Body of pancreas (tissue), 4 donors: ENCODE measurements at places on chromosomes 16 and 17. TPM values are rescaled to one million over a fixed set of nuclear protein-coding genes. Genes with fewer than 3 reads are reported as not detected.

The ABCC11 gene
- total RNA-seq, result not detected

The TMC5 gene
- 2.3 TPM for total RNA-seq

The LHX1 gene
- not detected for total RNA-seq

The GSPT1 gene
- 43.6 TPM for total RNA-seq

The CPNE7 gene
- total RNA-seq, result 2.1 TPM

The SOX8 gene
- 2.6 TPM for total RNA-seq

The NUBP1 gene
- total RNA-seq, result 13.8 TPM

The TSPOAP1 gene
- 22.7 TPM for total RNA-seq

The ATP2C2 gene
- 18.1 TPM for total RNA-seq

The SLC12A3 gene
- total RNA-seq, result not detected

The CHTF18 gene
- 7.5 TPM for total RNA-seq

DNA sequence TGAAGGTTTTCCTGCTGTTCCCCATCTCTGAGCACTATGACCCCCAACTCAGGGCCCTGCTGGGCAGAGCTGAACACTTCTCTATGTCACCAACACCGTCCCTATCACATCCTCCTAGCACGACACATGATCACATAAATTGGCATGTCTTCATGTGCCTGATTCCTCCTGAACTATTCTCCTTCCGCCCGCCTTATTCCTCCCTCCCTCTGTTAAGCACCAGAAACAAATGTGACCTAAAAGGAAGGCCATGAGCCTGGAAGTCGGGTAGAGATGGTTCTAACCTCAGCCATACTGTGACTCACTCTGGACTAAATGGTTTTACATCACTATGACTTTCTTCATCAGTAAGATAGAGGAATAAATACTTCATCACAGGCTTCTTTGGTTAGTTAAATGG lies 80.8 kb upstream of the DYNLRB2 start:
- no peak for DNase-seq

DNA sequence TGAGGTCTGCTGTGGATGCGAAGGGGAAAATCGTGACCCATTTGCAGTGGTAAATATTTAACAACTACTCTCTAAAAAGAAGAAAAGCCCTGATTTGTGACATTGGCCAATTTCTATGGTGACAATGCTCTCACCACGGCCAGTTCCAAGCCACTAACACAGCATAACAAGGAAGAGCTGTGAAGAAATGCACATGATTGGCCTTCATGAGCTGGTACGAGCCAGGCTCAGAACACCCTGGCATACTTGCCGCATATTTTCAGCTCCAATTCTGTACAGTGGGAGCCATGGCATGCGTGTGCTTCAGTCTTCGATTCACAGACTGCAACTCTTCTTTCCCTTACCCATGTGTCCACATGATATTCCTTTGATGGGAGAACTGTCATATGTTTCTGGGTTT lies 363.9 kb upstream of the CDH5 start:
- no peak for DNase-seq

DNA sequence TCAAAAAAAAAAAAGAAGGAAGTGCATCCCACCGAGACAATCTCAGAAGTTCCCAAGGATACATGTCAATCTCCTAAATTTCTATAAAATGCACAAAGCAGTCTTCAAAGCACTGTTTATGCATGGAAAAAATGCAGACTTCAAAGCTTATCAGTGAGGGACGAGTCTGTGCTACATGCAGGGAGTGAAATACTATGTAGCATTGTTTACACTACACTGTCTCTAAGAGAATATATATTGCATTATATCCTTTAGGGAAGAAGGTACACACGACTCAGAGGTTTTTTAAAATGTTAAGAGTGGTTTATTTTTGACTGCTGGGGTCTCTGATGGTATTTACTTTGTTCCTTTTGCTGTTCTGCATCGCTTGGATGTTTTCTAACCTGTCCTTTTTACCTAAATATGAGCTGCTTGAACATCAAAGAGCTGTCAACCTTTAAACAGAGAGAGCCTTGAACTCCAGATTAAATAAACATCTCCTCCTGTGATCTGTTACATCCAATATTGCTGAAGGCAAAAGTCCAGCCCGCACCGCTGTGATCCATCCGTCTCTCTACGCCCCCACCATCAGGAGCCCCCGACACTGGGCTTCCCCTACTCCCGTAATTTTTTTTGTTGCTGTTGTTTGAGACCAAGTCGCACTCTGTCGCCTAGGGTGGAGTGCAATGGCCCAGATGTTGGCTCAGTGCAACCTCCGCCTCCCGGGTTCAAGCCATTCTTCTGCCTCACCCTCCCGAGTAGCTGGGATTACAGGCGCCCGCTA lies 1.4 kb downstream of the FBXO31 start:
- no peak for DNase-seq

DNA sequence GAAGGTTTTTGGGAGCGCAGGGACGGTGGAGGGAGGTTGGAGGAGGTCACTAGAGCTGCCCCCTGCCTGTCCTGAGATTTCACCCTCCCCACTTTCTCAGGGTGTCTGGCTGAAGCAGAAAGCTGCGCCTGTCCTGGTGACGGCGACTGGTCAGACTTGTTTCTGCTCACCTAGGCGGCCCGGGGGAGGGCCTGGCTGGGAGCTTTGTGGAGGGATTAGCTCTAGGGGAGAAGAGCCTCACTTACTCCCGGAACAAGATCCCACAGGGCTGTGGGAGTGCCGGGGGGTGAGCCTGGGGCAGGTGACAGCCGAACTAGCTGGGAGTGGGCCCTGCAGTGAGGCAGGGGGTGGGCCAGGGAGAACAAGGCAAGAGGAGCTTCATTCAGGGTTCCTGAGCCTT lies 11.5 kb downstream of the NHERF1 start:
- DNase-seq, result peak; percentile 62

DNA sequence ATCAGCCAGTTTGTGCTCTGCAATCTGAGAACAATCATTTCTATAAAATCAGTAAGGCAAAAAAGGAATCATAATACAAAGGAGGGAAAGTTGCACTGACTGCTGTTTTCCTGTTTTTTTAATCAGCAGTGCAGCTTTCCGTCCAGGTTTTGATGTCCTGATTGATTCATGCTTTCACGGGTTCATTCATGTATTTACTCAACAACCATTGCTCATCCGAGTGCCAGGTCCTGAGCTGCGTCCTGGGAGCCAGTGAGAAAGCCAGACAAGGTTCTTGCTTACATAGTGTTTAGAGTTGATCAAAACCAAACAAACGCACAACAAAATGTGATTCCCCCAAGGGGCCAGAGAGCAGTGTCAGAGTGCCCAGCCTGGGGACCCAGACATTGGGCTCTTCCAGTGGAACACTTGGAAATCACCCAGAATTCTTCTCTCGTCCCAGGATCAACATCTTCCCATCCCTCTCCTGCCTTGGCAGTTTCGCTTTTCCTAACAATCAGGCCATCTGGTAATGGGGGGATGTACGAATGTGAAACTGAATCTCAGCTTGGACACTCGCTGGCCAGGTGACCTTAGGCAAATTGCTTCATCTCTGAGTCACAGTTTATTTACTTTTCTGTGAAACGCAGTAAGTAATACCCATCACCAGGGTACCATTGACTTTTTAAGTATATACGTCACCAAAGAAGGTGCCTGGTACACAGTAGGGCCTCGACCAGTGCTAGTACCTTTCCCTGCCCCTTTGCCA lies 13.3 kb upstream of the C1QL1 start:
- peak; percentile 47 for DNase-seq

DNA sequence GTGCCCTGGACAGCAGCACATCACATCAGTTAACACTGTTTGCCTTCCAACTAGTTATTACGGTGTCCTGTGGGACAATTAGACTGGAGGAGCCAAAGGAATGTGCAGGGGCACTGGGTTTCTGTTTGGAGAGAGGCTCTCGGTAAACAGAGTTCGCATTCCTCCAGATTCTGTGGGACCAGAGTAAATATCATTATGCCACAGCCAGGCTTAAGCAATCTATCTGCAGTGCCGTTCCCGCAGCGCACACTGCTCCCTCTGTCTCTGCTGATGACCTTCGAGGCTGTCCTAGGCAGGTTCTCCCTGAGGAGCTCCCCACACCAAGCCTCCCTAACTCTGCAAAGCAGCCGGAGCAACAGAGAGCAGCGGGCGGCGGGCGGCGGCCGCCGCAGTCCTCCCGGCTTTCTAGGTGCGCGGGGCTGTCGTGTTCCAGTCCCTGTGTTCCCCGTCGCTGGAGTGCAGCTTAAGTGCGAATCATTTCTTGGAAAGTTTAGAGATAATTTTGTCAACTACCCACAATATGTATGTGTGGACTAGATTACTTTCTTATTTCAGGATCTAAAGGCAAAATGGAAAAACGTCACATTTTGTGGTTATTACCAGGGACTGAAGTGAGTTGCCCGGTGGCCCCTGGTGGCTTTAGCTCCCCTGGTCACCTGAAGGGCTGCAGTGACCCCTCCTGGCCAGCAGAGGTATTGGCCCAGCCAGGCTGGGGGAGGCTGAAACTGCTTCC lies 43.3 kb downstream of the PGS1 start:
- peak; percentile 75 for DNase-seq

- no peak for DNase-seq
These were observed 4.2 kb upstream of the NDRG4 start for GRCh38 chr16:58495521-58496331.

GRCh38 chr16:29899516-29900101 lies at the start of gene SEZ6L2:
Gene SEZ6L2, minus strand, starts transcription at chr16:29899550. Its CDS starts 531 bp downstream, at chr16:29899019.
- peak; percentile 93 for DNase-seq

DNA sequence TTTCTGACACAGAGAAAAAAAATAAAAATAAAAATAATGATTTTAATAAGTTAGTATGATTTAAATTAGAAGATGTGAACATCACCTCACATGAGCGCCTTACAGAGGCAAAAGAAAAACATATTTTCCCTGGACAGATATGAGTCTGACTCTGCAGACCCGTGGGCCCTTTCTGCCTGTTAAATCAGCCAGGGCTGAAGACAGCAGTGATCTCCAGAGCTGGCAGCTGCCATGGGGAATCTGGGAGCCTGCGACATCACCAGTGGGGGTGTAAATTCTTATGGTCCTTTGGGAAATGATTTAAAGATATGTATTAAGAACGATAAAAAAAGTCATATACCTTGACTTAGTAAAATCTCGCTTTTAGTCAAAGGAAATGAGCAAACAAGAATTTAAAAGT lies 65.7 kb upstream of the FOXF1 start:
- no peak for DNase-seq
